Thymus (tissue), 14 donors: ENCODE measurements at places on chromosomes 3 and 15. TPM values are rescaled to one million over a fixed set of nuclear protein-coding genes. Genes with fewer than 3 reads are reported as not detected.

Gene ARRDC4
- 6.2 TPM for total RNA-seq

Gene ZNF80
- 0.09 TPM for total RNA-seq

Gene TRPC1
- 3.1 TPM for total RNA-seq

- DNase-seq, result no peak
Measured at GRCh38 chr3:23966328-23966727, 21.2 kb downstream of the NR1D2 start.

- DNase-seq, result no peak
Measured at GRCh38 chr15:90807074-90807785, 61.2 kb upstream of the FURIN start.

DNA sequence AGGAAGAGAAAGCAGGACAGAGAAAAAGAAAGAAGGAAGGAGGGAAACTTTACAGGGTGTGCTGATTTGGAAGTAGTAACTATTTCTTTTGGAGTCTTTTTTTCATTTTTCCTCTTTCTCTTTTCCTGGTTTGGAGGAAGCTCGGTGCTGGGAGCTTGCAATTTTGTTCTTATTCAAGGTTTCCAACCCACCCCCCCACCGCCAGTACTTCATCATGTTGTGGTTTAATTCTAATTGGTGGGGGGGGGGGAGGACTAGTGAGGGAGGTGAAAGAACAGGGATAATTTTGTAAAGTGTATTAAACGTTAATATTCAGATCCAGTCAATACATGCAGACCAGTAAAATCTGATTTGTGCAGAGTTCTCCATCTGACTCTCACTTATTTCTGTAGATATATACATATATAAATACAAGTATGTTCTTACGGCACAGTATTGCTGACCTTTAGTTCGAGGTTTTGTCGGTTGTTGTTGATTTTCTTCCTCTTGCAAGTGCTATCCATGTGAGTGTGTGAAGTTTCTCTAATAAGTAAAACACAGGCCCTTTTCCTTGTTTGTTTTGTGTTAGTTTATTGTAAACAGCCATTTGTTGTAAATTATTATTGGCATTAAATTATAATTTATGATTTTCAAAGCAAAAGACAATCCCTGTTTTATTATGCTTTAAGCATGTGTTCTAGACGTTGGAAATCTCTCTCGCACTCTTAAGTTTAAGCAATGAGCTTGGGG is 9.3 kb downstream of the NR2F2 start:
- no peak for DNase-seq
